Activated CD4-positive, alpha-beta T cell treated with anti-CD3 and anti-CD28 coated beads, Interleukin-2, amount 50 U/mL, for 16 hours (primary cell): ENCODE measurements at places on chromosomes 4 and X.

DNA sequence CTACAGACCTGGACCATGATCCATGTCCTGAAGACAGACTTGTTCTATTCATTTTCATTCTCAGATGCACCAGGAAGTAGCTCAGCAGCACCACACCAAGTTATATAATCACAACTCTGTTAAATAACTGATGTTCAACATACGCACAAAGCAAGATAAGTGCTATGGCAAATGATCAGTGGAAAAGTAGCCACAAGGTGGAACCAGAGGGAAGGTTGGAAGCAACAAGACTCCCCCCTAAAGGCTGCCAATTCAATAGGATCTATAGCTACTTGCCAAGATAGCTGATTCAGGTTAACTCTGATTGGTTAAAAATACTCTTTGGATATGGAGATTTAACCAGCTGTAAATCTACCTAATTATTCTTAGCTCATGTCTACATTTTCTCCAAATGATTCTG is 23.7 kb upstream of the FAM47B start:
- no peak for DNase-seq

- peak; percentile 12 for DNase-seq
Measured at GRCh38 chr4:152014280-152014679, 253.5 kb upstream of the GATB start.

DNA sequence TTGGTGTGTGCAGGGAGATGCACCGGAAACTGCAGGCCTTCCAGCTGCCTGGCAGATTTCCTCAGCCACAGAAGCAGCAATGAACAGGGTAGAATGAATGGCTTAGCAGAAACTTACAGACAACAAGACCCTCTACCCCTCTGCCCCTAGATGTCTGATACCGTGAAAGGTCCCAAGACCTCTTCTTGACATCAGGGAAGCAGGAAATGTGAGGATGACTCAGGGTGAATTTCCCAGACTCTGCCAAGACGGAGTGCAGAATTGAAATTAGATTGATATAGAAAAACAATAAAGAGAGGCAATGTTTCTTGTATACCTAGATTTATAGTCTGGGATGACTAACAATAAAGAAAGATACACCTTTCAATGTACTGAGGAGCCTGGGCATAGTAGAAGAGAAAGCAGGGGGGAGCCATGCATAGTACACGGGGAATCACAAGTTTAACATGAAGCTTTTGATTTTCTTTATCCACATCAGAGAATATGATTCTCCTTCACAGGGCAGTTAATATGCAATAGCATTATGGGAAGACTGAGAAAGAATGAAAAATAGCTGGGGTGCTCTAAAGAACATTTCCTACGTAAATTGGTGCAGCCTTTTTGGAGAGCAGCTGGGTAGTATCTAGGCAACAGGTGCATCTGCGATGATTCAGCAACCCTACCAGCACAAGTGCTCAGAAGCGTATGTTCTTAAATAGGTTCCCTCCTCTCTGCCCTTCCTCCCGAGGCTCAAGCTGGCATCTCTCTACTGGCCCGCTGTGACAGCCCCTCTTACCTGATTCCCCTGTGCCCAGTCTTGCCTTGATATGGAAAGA is 18.3 kb upstream of the CXCR3 start:
- DNase-seq = no peak

- DNase-seq = no peak
Measured at GRCh38 chr4:45033676-45034419, 307.5 kb upstream of the GNPDA2 start.

GRCh38 chr4:75254745-75255144 is 259.5 kb downstream of the RCHY1 start:
- DNase-seq = no peak

DNA sequence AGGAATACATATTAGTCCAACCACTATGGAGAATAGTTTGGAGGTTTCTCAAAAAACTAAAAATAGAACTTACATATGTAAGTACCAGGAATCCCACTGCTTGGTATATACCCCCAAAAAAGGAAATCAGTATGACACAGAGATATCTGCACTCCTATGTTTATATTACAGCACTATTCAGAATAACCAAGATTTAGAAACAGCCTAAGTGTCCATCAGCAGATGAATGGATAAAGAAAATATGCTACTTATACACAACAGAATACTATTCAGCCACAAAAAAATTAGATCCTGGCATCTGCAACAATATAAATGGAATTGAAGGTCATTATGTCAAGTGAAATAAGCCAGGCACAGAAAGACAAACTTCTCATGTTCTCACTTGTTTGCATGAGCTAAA is 27.5 kb upstream of the ABCG2 start:
- DNase-seq = no peak

GRCh38 chr4:134202166-134202956 is 772 bp upstream of the PABPC4L start:
- DNase-seq = no peak

DNA sequence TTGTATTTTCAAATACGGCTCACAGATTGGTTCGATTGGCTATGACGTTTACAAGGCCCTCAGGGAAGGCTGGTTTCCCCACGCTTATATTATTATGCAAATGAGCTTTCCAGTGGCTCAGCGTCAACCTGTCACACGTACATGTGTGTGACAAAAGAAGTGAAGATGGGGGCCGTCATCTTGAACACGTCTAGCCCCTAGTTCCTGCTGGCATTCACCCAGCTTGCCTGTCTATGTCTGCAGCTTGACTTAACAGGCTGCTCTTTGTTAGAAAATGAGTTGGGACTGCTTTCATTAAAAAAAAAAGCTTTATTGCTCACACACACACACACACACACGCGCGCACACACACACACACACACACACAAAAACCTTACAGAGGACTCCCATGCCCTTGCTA is 283.6 kb upstream of the CTSO start:
- DNase-seq = no peak

- DNase-seq = no peak
Measured at GRCh38 chr4:40160258-40160657, 36.6 kb upstream of the RHOH start.

DNA sequence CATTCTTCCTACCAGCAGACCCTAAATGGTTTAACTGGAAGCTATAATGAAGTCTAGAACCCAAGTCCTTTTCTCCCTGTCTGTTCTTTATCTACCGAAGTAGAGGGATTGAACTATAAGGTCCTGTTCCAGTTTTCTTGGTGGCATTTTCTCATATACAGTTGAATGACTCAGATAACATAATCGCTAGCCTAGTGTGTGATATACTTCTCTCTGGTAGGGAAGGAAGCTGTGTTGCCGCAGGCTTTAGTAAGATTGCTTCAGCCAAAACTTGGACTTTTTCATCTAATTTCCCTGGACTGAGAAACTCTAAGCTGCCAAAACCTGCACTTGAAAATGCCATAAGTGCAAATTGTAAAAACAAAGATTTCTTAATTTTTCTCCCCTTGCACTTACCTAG is 123.4 kb downstream of the NWD2 start:
- DNase-seq = no peak

- DNase-seq = no peak
Measured at GRCh38 chr4:8238515-8239053, 31.0 kb upstream of the HTRA3 start.

DNA sequence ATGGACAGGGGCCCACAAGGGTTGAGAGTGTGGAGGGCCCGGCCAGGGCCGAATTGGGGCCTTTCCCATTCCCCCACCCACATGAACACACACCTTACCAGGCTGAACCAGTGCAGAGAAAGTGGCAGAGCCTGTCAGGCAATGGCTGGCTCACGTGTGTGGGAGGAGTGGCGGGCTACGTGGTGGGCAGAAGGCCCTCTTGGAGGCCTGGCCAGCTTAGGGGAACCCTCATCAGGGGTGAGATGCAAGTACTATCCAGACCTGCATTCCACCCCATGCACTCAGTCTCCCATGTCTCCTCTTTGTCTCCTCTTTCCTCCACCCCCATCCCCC is 965 bp downstream of the TCEAL4 start:
- DNase-seq = no peak

DNA sequence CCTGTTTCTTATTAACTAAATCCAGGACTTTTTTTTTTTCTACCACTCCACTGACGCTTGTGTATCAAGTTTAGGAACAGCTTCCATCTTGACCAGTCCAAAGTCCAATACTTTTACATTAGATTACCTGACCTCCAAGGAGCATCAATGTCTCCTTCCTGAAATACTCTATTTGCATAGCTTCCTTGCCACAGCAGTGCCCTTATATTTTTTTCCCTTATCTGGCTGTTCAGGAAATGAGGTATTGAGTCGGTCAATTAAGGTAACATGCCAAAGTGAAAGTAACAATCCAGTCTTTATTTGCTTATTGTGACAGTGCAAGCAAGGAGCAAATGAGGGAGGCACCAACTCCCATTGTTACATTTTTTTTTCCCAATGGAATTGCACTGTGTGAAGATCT is 730.8 kb upstream of the NDST4 start:
- no peak for DNase-seq

- DNase-seq = no peak
Measured at GRCh38 chr4:18880871-18881270, 859.3 kb upstream of the LCORL start.

- peak; percentile 92 for DNase-seq
Measured at GRCh38 chr4:38128478-38129459, 168.6 kb downstream of the PTTG2 start.

- no peak for DNase-seq
Measured at GRCh38 chr4:182538031-182538430, 294.8 kb downstream of the TENM3 start.

GRCh38 chrX:70998411-70999027 is 67.6 kb upstream of the SLC7A3 start:
- peak; percentile 14 for DNase-seq

- no peak for DNase-seq
Measured at GRCh38 chr4:47462799-47463234, 685 bp downstream of the COMMD8 start.

GRCh38 chrX:24301806-24302205 is 12.1 kb downstream of the SUPT20HL2 start:
- no peak for DNase-seq

- DNase-seq = no peak
Measured at GRCh38 chr4:20359692-20360091, 108.0 kb downstream of the SLIT2 start.

- peak; percentile 55 for DNase-seq
Measured at GRCh38 chrX:57821703-57822387, 88.4 kb downstream of the ZXDA start.

DNA sequence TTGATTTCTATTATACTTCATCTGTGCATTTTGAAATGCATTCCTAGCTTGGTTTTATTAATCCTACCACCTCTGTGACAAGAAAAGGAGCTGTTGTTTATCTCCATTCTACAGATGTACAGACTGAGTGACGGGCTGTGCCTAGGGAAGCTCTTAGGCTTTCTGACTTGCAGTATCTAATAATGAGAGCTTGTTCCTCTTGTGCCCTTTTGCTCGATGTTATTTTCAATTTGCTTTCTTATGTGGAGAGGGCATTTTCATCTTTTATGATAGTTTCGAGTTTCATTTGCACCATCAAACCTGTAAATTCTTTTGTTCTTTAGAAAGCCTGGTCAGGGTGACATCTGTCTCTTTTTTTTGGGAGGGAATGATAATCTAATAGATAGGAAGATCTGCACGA is 256.5 kb downstream of the C4orf33 start:
- DNase-seq = no peak

DNA sequence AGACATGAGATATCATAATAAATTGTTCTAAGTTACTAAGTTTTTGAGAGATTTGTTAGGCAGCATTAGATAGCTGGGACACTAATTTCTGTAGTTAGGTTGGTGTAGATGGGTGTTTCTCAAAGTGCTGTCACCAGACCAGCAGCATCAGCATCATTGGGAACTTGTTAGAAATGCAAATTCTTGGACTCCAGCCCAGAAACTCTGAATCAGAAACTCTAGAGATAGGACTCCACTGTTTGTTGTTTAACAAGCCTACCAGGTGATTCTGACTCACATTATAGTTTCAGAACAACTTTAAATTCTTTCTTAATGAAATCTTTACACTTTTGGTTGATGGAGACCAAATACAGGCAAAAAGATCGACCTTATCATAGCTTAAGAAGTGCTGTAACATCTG is 173.7 kb downstream of the PABPC4L start:
- DNase-seq = no peak

- DNase-seq = no peak
Measured at GRCh38 chr4:145003675-145004074, 94.3 kb downstream of the ANAPC10 start.

GRCh38 chr4:48943387-48943786 is 36.8 kb upstream of the OCIAD2 start:
- DNase-seq = no peak

GRCh38 chr4:115113506-115114106 is at the start of gene NDST4:
TSS of gene NDST4 (minus strand) at chr4:115113620. CDS start at chr4:115077036, 36,584 bp downstream.
- no peak for DNase-seq

GRCh38 chr4:74426101-74426500 is 18.8 kb upstream of the AREG start:
- DNase-seq = no peak

- peak; percentile 26 for DNase-seq
Measured at GRCh38 chr4:73662709-73663546, 42.7 kb upstream of the RASSF6 start.

DNA sequence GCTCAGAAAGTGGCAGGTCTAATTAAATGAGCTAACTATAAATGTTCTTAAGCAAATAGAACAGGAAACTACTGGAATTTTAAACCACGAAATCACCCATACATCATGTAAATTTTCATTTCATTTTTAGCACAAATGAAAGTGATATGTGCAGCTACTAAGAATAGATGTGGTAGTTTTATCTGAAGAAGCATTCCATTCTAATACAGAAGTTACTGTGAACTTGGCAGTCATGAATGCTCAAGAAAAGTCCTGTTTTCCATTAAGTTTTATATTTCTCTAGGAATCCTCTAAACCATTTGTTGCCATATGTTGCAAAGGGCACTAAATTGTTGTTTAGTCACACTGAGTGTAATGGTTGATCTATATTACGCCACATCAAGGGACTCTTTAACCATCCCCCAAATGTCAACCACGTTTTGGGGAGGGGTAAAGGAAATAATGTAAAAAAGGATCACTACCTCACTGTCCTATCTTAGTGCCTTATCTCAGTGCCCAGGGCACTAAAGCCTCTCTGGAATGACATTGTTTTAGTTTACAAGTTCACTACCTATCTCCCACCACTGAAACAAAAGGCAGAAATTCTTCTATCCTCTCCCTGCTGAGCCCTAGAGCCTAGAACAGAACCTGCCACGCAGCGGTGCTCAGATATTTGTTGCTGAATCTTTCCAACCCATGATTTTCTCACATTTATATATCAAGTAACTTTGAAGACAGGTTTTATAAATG is 118.0 kb downstream of the SHISA3 start:
- no peak for DNase-seq

GRCh38 chrX:148771440-148771839 is 271.0 kb downstream of the AFF2 start:
- DNase-seq = no peak

GRCh38 chr4:924107-925096 is 7.7 kb downstream of the GAK start:
- DNase-seq = peak; percentile 48

GRCh38 chr4:57083090-57083489 is 27.1 kb downstream of the IGFBP7 start:
- DNase-seq = no peak

- no peak for DNase-seq
Measured at GRCh38 chr4:98433691-98434090, 172.5 kb downstream of the RAP1GDS1 start.
